ENCODE measurements at places on chromosomes 6 and 20. TPM values are rescaled to one million over a fixed set of nuclear protein-coding genes. Genes with fewer than 3 reads are reported as not detected.

GRCh38 chr6:137866200-137866913 lies 702 bp upstream of the TNFAIP3 start:
- DNase-seq = peak; percentile 17

The NRM gene
- 3.6 TPM for total RNA-seq

The PTCHD4 gene
- total RNA-seq = 2.1 TPM

The SRMS gene
- total RNA-seq = 1.1 TPM

DNA sequence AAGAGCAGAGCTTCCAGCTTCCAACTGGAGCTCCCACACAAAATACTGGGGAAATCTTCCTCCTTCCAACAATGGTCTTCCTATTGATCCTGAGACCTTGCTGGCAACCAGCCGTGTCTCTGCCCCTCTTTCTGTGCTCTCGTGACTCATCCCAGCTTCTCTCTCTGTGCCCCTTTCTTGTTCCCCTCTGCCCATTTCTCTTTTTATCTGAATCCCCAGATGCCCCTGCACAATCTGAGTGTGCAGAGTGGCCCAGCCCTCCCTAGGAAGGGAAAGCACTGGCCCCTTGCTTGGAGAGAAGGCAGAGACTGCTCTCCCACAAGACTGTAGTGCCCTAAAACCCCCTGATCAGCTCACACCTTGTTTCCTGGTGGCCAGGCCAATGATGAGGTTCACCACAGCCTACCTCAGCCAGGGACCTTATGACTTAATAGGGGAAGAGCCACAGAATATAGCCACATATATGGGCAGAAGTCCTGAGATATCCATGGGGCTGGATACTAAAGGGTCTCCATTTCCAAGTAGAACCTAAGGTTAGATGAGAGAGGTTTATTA lies 23.1 kb upstream of the MAS1L start:
- DNase-seq = no peak

Data from skin of body (tissue), 3 donors.